ENCODE measurements at places on chromosomes 1 and 21.

GRCh38 chr1:225318706-225319575 is 108.9 kb downstream of the LBR start:
- no peak for DNase-seq

- no peak for DNase-seq
Observed at GRCh38 chr1:205914730-205915129, 28.5 kb downstream of the SLC26A9 start.

- DNase-seq, result no peak
Observed at GRCh38 chr21:15774590-15774989, 44.8 kb downstream of the USP25 start.

GRCh38 chr1:213715182-213715581 is 272.6 kb upstream of the PROX1 start:
- no peak for DNase-seq

- DNase-seq, result no peak
Observed at GRCh38 chr1:2302292-2302925, 74.3 kb downstream of the SKI start.
